ENCODE measurements at places on chromosomes 6 and 20. TPM values are rescaled to one million over a fixed set of nuclear protein-coding genes. Genes with fewer than 3 reads are reported as not detected.

DNA sequence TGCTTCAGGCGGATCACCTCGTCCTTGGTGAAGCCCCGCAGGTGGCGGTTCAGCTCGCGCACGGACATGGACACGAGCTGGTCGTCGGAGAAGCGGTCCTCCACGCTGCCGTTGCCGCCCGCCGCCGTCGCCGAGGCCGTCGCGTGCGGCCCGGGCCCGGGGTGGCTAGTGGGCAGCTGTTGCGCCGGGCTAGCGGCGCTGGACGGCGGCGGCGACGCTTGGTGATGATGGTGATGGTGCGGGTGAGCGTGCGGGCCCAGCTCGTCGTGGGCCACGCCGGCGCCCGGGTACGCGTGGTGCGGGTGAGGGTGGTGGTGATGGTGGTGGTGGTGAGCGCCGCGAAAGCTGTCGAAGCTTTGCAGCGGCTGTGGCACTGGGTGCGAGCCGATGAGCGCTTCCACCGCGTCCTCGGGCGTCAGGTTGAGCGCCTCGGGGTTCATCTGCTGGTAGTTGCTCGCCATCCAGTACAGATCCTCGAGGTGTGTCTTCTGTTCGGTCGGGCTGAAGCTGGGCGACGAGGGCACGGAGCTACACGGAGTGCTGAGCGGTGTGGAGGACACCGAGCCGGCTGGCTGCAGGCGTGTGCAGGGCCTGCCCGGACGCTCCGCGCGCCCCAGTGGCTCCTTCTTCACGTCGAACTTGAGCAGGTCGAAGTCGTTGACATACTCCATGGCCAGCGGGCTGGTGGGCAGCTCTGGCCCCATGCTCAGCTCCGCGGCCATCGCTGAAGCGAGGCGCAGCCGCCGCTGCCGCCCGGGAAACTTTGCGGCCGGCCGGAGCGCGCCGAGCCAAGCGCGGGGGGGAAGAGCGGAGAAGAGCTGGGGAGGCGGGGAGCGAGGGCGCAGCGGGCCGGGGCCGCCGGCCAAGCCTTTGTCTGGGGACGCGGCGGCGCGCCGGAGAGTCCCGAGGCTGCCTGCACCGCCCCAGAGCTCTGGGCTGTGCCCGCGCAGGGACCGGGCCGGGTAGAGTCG, 622 bp downstream of the MAFB start:
- H3K36me3 ChIP-seq: no peaks in the 10 kb centered on the region
- no peak overlapping the region for H3K27ac ChIP-seq

- no peak for DNase-seq
- no peak overlapping the region for H3K27ac ChIP-seq
- peaks cover 4% of the 10 kb centered on the region for H3K4me1 ChIP-seq
- no peaks in the 10 kb centered on the region for H3K36me3 ChIP-seq
- H3K27me3 ChIP-seq: no peaks in the 10 kb centered on the region
- H3K4me3 ChIP-seq: no peak overlapping the region
These were observed 128.8 kb upstream of the STXBP5 start for GRCh38 chr6:147075381-147075780.

Gene NHLRC1
- 1.3 TPM for total RNA-seq

Gene CD109
- 16.8 TPM for total RNA-seq

GRCh38 chr20:17806739-17807441, 107.1 kb downstream of the BANF2 start:
- H3K27me3 ChIP-seq: no peaks in the 10 kb centered on the region
- H3K4me1 ChIP-seq: 0 out of 2 replicates have a peak, but pooled peaks cover 4% of the 10 kb centered on the region
- H3K4me3 ChIP-seq: no peak overlapping the region

Gene FAM50B
- 8.3 TPM for total RNA-seq

- H3K4me3 ChIP-seq: no peak overlapping the region
- DNase-seq: no peak
- H3K4me1 ChIP-seq: no peaks in the 10 kb centered on the region
- no peaks in the 10 kb centered on the region for H3K36me3 ChIP-seq
- no peak overlapping the region for H3K27ac ChIP-seq
These were observed 38.1 kb upstream of the UTRN start for GRCh38 chr6:144246988-144247387.

GRCh38 chr20:61380545-61380915, 128.5 kb downstream of the CDH4 start:
- H3K4me3 ChIP-seq: no peak overlapping the region
- DNase-seq: no peak
- H3K27me3 ChIP-seq: no peaks in the 10 kb centered on the region
- H3K4me1 ChIP-seq: no peaks in the 10 kb centered on the region

Gene MCHR2
- total RNA-seq: not detected

DNA sequence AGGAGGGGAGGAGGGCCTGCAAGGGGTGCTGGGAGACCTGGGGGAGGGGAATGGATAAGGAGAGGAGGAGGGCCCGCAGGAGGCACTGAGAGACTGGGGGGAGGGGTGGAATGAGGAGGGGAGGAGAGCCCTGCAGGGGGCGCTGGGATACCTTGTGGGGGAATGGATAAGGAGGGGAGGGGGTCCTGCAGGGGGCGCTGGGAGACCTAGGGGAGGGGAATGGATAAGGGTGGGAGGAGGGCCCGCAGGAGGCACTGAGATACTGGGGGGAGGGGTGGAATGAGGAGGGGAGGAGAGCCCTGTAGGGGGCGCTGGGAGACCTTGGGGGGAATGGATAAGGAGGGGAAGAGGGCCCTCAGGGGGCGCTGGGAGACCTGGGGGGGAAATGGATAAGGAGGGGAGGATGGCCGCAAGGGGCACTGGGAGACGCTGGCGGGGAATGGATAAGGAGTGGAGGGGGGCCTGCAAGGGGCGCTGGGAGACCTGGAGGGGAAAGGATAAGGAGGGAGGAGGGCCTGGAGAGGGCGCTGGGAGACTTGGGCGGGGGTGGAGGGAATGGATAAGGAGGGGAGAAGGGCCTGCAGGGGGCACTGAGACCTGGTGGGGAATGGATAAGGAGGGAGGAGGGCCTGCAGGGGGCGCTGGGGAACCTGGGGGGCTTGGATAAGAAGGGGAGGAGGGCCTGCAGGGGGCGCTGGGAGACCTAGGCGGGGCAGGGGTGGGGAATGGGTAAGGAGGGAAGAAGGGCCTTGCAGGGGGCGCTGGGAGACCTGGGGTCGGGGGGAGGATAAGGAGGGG, 1.3 kb upstream of the CTCFL start:
- no peak overlapping the region for H3K4me3 ChIP-seq
- no peaks in the 10 kb centered on the region for H3K27me3 ChIP-seq
- no peak overlapping the region for H3K27ac ChIP-seq

DNA sequence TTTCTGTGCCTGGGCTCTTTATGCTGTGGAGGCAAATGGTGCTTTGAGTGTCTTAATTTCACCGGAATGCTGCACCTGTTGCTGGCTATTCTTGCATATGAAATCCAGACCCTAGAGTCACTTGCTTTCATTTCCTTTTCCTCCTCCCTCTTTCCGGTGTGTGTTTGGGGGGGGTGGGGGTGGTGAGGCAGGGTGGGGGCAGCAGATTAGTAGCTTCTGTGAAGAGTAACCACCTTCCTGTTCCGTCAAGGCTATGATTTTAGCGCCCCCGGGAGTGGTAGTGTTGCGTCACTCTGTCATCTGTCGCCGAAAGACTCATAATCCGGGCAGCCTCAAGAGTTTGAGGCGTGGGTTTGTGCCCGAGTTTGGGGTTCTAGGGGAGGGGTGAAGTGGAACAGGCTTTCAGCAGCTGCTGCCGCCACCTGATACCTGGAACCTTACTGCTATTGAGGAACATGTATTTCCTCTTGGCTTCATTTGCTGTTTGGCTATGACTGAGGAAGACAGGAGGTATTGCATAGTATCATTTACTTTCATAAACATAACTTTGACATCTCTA, 49.1 kb downstream of the UTRN start:
- no peaks in the 10 kb centered on the region for H3K36me3 ChIP-seq
- no peaks in the 10 kb centered on the region for H3K27me3 ChIP-seq
- no peak for DNase-seq
- peaks cover 23% of the 10 kb centered on the region for H3K4me1 ChIP-seq
- H3K4me3 ChIP-seq: no peak overlapping the region

GRCh38 chr6:108650781-108651180, 90.1 kb downstream of the FOXO3 start:
- H3K4me3 ChIP-seq: no peak overlapping the region
- DNase-seq: peak; percentile 8
- peaks cover 6% of the 10 kb centered on the region for H3K4me1 ChIP-seq

- H3K4me3 ChIP-seq: no peak overlapping the region
- H3K4me1 ChIP-seq: no peaks in the 10 kb centered on the region
- no peaks in the 10 kb centered on the region for H3K27me3 ChIP-seq
- H3K27ac ChIP-seq: no peak overlapping the region
- H3K36me3 ChIP-seq: no peaks in the 10 kb centered on the region
These were observed 36.3 kb upstream of the GATA5 start for GRCh38 chr20:62511915-62512610.

Gene ERVFRD-1
- total RNA-seq: not detected

DNA sequence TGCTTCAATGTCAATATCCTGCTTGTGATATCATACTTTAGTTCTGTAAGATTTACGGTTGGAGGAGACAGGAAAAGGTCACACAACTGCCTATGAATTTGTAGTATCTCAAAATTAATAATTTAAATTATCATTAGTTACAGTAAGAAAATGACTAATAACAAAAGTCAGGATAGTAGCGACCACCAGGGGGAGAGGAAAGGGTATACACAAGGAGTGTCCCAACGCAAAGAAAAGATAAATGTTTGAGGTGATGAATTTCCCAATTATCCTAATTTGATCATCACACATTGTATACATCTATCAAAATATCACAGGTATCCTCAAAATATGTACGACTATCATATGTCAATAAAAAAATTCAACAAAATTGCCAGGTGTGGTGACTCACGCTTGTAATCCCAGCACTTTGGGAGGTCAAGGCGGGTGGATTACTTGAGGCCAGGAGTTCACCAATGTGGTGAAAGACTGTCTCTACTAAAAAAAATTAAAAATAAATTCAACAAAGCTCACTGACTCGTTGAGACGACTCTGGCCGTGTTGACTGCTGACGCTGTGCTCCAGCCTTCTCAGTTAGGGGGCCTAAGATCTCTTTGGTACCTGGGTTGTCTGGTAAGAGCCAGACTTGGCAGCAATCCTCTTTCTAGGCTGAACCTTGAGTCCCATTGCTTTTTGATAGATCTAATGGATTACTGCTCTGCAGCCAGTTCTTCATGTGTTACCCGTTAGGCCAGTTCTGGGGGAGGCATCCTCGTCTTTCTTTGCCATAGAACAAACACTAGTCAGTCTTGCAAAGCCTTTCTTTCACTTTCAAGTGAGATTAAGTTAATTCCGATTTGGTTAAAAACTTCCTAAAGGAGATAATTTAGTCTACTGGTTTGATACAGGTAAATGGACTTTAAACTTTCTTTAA, 9.0 kb upstream of the OVOL2 start:
- no peaks in the 10 kb centered on the region for H3K36me3 ChIP-seq
- peaks cover 6% of the 10 kb centered on the region for H3K4me1 ChIP-seq
- no peak overlapping the region for H3K27ac ChIP-seq
- no peaks in the 10 kb centered on the region for H3K27me3 ChIP-seq
- DNase-seq: peak; percentile 58

GRCh38 chr20:48765359-48765758, 62.4 kb downstream of the PREX1 start:
- DNase-seq: no peak
- no peaks in the 10 kb centered on the region for H3K27me3 ChIP-seq
- H3K4me1 ChIP-seq: peaks cover 12% of the 10 kb centered on the region

GRCh38 chr6:144181639-144182038, 31.3 kb downstream of the STX11 start:
- H3K4me1 ChIP-seq: peaks cover 9% of the 10 kb centered on the region
- H3K36me3 ChIP-seq: no peaks in the 10 kb centered on the region
- no peaks in the 10 kb centered on the region for H3K27me3 ChIP-seq
- no peak for DNase-seq

GRCh38 chr6:31005249-31006020, 4.8 kb upstream of the MUC22 start:
- H3K36me3 ChIP-seq: no peaks in the 10 kb centered on the region
- H3K4me1 ChIP-seq: peaks cover 45% of the 10 kb centered on the region

Gene ADGRF5
- total RNA-seq: 0.75 TPM

DNA sequence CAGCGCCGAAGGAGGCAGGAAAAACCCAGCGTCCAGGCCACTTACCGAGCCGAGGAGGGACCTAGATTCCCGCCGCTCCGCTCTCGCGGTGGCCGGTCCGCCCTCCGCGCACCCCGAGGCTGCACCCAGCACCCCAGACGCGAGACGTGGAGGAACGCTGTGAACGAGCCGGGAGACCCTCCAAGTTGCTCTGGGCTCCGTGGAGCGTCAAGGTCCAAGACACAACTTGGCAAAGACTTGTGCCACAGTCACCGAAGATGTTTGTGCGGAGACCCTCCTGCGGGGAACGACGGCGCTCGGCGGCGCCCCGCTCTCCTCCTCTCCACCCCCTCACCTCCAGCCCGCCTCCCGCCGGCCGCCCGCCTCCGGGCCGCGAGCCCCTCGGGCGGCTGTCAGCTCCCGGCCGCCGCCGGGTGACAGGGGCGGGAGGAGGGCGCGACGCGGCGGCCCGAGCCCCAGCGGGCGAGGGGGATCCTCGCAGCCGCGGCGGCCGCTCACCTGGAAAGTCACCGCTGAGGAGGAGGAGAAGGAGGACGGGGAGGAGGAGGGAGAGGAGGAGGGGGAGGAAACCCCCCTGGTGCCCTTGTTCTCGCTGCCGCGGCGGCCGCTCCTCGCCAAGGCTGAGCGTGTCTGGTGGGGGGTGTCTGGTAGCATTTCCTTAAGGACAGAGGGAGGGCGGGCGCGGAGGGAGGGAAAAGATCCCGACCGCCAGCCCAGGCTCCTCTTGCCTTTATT, 637 bp upstream of the HIVEP2 start:
- no peaks in the 10 kb centered on the region for H3K36me3 ChIP-seq
- H3K4me3 ChIP-seq: peak overlapping the region; percentile 94
- H3K27me3 ChIP-seq: no peaks in the 10 kb centered on the region
- peaks cover 25% of the 10 kb centered on the region for H3K4me1 ChIP-seq

Gene IPCEF1
- 0.29 TPM for total RNA-seq

- H3K4me3 ChIP-seq: no peak overlapping the region
- DNase-seq: no peak
- H3K36me3 ChIP-seq: no peaks in the 10 kb centered on the region
- no peaks in the 10 kb centered on the region for H3K4me1 ChIP-seq
- H3K27me3 ChIP-seq: no peaks in the 10 kb centered on the region
These were observed 15.0 kb downstream of the DUSP22 start for GRCh38 chr6:307065-307814.

Gene TASP1
- total RNA-seq: 10.7 TPM

Gene GHRH
- not detected for total RNA-seq

Gene GSTA3
- total RNA-seq: not detected

Gene SCUBE3
- 2.4 TPM for total RNA-seq

Gene PRR18
- total RNA-seq: not detected

DNA sequence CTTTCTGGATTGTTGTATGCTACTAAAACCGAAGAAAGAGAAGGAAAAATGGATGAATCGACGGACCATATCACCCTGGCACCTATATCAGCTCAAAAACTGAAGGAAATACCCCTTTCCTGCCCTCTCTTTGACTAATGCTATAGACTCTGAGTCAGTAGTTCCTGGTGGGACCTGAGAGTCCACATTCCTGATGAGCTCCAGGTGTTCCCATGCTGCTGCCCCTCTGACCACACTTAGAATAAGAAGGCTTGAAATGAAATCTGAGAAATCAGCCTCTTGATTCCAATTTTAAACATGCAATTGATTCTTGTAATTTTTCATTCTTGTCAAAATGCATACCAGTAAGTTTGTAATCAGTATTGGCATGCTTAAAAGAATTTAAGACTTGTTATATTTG, 75.2 kb downstream of the PRL start:
- peaks cover 36% of the 10 kb centered on the region for H3K4me1 ChIP-seq
- DNase-seq: peak; percentile 91
- no peaks in the 10 kb centered on the region for H3K36me3 ChIP-seq
- H3K27ac ChIP-seq: peak overlapping the region; percentile 97

Data from PC-3 (cell line).